GM13976 (cell line): ENCODE measurements at places on chromosomes 2 and 18.

GRCh38 chr2:23480957-23481797, 96.2 kb downstream of the KLHL29 start:
- DNase-seq, result no peak

- DNase-seq, result no peak
Observed at GRCh38 chr18:21499997-21500396, 100.5 kb downstream of the ESCO1 start.

- DNase-seq, result peak; percentile 8
Observed at GRCh38 chr2:168136392-168136977, 110.9 kb downstream of the STK39 start.

- DNase-seq, result no peak
Observed at GRCh38 chr2:42153944-42154581, 15.1 kb upstream of the EML4 start.

DNA sequence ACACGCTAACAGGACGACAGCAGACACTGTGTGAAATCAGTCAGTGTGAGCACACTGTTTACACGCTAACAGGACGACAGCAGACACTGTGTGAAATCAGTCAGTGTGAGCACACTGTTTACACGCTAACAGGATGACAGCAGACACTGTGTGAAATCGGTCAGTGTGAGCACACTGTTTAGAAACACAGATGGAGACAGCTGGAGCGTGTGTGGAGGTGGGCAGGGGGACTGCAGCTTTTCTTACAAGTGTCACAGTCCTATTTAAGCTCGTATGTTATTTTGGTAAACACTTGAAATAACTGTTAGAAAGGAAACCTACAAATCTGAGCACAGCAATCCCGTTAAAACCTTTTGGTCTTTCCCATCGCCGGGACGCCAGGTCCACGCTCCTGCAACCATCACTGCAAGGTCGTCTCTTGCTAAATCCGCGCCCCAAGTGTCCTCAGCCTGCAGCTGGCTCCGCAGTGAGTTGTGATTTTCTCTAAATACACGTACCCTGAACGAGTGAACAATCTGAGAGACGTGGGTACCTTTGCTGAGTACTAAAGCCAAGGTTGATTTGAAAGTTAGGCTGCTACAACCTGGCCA, 58.9 kb upstream of the CTDP1 start:
- no peak for DNase-seq

DNA sequence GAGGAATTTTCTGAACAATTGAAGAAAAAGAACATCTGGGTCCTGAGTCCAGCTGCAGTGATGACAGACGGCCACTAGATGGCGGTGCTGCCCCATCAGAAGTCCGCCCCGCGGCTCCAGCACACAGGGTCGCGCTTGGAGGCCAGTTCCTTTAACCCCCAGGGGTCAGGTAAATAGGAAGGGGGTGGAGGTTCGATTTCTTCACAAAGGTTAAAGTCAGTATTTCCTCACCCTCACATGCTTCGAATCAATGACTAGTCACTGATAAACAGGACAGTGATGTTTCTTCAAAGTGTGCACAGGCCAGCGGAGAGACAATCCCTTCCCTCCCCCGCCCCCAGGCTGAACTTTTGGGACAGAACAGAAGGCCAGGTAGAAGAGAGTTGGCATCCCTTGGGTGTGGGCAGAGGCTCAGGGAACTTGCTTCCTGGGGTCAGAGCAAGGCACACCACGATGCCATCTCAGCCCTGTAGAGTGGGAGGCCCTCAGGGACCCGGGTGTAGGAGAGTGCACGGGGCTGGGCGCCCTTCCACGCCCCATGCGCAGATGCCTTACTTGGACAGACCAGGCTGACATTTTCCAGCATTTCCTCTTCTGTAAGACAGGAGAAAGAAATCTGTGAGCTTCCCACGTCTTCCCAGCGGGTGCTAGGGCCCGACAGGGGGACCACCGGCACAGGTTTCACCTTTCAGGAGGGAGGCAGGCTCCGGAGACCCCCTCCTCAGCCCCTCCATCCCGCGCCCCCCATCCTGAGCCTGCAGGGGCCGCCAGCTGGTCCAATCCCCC, 722 bp downstream of the APOB start:
- peak; percentile 82 for DNase-seq

DNA sequence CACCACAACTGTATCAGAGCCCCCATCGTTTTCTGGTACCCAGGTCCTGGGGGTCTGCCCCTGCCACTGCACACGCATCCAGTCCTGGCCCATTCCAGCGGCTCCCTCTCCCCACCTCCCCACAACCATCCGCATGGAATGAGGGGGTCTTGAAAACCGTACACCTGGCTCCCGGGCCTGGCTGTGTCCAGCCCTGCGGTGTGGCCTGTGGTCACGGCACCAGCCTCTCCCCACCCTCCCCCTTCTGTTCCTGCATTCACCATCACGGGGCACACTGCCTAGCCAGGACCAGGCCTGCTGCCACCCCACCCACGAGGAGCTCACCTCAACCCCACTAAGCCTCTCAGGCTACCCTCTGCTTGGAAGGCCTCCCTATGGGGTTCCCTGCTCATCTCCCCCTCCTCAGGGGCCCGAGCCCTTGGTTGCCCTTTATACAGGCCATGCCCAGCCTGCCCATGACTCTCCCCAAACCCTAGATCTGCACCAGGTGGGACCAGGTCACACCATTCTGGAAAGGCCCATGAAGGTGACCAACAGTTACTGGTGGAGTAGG, 11.4 kb downstream of the GPR35 start:
- no peak for DNase-seq

- DNase-seq, result no peak
Observed at GRCh38 chr2:152761214-152761613, 42.8 kb downstream of the ARL6IP6 start.

DNA sequence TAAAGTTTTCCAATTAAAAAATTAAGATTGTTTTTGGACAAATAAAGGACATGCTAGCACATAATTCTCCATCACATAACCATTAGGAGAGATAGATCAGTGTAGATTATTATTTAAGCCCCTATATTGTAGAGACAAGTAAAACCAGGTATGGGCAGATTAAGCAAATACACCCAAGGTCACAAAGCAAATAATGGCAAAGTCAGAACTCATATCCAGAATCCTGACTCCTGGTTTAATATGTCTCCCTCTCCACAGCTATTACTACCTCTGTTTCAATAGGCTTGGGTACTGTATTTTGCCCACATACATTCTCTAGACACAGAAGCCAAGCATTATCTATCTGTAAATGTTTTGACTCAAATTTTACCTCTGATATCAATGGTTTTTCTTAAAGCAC, 282.3 kb downstream of the EPHA4 start:
- DNase-seq, result no peak

GRCh38 chr2:5729416-5729815, 37.2 kb downstream of the SOX11 start:
- DNase-seq, result no peak

DNA sequence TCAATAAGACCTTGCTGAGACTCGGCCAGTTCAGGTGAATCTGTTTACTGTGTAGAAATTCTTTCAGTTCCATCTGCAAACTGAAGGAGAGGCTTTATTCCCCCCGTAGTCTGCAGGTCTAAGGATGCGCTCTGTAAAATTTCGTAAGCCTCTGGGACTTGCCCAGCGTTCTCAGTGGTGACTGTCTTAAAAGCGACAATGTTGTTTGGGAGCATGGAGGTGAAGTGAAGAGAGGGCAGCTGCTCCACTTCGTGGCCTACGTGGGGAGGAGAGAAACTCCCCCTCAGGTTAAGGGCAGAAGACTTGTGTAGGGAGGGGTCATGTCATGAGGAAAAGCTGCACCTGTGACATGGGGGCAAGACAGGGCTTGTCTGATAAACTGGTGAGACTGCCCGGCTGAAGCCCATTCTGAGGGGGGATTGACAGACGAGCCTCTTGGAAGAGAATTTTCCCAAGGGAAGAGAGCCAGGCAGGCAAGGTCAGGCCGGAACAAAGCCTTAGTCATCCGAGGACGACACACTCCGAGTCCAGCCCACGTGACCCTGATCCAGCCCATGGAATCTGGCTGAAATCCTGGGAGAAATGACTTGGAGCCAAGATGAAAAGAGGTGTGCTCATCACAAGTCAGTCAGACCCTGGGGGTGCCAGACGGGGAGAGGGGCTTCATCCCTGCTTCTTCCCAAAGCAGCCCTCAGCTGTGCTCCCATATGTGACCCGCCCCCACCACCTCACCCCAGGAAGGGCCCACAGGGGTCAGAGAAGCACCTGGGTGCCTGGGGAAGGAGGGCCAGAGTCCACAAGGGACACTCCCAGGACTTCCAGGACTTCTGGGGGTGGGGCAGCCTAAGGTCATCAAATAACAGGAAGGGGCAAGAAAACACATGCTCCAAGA, 88.5 kb upstream of the SH3BP4 start:
- no peak for DNase-seq

GRCh38 chr2:187642498-187642897, 88.3 kb upstream of the TFPI start:
- DNase-seq, result no peak

- no peak for DNase-seq
Observed at GRCh38 chr2:168757223-168757622, 45.2 kb upstream of the NOSTRIN start.

DNA sequence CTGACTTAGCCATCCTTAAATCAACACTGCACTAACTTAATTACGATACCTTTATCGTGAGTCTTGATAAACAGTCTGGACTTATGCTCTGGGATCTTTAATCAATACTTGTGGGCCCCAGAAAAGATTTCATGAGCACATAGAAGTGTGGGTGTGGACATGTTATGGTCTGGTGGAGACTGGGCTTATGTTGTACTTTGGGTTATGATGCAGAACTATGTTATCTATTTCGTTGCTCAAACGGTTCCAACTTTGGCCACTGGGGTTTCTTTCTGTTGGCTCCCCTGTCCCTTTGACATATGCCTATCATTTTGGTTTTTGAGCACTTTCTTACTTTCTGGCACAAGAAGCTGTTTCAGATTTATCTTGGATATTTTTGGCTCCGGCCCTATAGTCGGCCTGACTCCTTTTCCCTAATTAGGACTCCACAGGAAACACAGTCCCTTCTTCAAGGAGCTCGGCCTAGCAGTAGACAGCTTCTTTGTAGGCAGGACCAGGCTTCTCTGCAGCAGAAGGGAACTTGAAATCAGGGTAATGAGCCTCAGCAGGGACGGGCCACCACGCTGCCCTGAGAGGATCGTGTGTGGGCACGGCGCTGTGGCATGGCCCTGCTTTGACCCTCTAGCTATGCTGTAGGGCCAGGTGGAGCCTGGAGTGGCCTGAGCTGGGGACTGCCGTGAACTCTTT, 54.6 kb upstream of the TXNDC2 start:
- DNase-seq, result no peak

GRCh38 chr18:5895299-5895875, at the start of gene TMEM200C:
TMEM200C (minus strand) TSS chr18:5895522; CDS start chr18:5892063, 3,459 bp downstream.
- DNase-seq, result peak; percentile 82

- no peak for DNase-seq
Observed at GRCh38 chr2:217250013-217250524, 390.2 kb upstream of the TNP1 start.

- DNase-seq, result no peak
Observed at GRCh38 chr18:73693091-73693490, 454.5 kb downstream of the FBXO15 start.

GRCh38 chr2:170436077-170436943, 258.4 kb downstream of the MYO3B start:
- no peak for DNase-seq

- no peak for DNase-seq
Observed at GRCh38 chr2:36476411-36476810, 120.8 kb downstream of the CRIM1 start.

DNA sequence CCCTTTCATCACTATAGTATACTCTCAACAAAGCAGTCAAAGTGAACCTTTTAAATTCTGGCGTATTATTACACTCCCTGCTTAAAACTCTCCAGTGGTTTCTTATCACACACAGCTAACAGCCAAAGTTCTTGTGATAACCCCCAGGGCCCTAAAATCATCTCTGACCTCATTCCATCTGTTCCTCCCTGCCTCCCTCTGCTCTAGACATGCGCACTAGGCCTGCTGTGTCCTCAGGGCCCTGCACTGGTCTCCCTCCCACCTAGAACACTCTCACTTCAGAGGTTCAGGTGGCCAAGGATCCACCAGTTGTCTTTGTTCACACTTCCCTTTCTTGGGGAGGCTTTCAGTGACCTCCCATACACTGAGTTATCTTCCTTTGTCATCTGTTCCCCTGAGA, 603.4 kb downstream of the DSC3 start:
- no peak for DNase-seq

GRCh38 chr2:205139822-205140463, 542.4 kb upstream of the NRP2 start:
- no peak for DNase-seq

GRCh38 chr2:86790676-86791572, at the start of gene CD8A:
CD8A (minus strand) TSS chr2:86790913; CDS start chr2:86790825, 88 bp downstream.
- DNase-seq, result peak; percentile 61

GRCh38 chr2:143051465-143051864, 77.8 kb upstream of the ARHGAP15 start:
- DNase-seq, result no peak

DNA sequence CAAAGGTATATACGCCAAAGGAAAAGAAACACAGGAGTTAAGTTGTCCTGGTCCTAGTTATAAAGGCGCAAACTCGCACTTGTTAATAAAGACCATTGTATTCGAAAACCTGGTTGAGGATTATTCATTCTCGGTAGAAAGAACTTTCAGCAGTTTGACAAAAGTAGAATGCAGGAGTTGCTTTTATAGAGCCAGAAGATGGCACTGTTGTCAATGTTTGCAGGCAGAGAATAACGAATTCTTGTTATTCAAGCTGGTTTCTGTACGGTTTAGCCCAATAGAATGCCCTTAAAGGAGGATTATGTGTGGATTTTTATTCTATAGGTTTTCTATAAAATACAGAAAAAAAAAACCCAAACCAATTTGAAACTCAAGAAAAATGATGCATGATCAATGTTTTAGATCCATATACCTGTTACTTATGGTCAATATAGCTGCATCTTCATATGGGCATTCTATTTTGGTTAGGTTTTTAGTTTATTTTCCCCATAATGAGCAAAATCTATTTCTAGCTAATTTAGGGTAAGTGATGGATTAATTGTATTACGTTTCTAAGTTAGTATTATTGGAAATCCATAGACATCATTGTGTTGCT, 510.3 kb downstream of the PLCL1 start:
- no peak for DNase-seq

DNA sequence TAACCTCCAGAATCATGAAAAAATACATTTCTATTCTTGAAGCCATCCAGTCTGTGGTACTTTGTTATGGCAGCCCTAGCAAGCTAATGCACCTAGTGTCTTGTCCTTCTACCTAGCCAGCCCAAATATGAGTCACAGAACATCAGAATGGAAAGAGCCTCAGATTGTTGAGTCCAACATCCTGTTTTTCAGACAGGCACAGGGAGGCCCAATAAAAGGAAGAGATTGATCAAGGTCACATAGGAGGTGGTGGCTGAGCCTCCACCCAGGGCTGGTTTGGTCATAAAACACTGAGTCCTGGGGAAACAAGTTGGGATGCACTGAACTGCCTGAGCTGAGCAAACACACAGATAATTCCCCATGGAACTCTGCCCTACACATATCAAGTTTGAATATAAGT, 195.5 kb downstream of the TTC32 start:
- no peak for DNase-seq
